ENCODE measurements at places on chromosomes 5 and 9. TPM values are rescaled to one million over a fixed set of nuclear protein-coding genes. Genes with fewer than 3 reads are reported as not detected.

- no peak for DNase-seq
Measured at GRCh38 chr5:154571325-154572035, 93.5 kb upstream of the HAND1 start.

DNA sequence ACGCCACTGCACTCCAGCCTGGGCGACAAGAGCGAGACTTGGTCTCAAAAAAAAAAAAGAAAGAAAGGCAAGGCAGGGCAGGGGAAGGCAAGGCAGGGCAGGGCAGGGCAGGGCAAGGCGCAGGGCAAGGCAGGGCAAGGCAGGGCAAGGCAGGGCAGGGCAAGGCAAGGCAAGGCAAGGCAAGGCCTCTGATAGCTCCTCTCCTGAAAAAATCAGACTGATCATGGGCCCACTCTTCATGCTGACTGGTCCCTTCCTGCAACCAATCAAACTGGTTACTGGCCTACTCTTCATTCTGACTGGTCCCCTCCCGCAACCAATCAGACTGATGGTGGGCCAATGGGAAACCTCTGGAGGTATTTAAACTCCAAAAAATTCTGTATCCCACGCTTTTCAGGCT is 3.4 kb upstream of the ZBTB5 start:
- DNase-seq: no peak

GRCh38 chr5:71938895-71939294 is 168.4 kb upstream of the MAP1B start:
- DNase-seq: no peak

DNA sequence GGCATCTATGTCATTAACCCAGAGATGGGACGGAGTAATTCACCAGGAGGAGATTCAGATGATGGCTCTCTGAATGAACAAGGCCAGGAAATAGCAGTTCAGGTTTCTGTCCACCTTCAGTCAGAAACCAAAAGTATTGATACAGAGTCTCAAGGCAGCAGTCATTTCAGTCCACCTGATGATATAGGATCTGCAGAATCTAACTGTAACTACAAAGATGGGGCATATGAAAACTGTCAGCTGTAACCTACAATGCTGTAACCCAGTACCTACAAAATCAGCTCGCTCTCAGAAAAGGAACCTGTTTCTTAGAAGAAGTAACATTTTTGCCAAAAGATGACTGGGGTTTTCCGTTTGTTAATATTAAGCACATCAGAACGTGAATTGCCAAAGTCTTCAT is 14.7 kb downstream of the MFAP3 start:
- no peak for DNase-seq

DNA sequence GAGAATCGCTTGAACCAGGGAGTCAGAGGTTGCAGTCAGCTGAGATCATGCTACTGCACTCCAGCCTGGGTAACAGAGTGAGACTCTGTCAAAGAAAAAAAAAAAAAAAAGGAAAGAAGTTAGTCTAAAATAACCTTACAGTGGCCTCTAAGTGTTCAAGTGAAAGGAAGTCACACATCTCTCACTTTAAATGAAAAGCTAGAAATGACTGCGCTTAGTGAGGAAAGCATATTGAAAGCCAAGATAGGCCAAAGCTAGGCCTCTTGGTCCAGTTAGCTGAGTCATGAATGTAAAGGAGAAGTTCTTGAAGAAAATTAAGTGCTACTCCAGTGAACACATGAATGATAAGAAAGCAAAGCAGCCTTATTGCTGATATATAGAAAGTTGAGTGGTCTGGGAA is 38.1 kb downstream of the ITGA1 start:
- DNase-seq: no peak

The PROP1 gene
- not detected for total RNA-seq

The PRR16 gene
- not detected for total RNA-seq

The CCDC183 gene
- 0.51 TPM for total RNA-seq

The HAPLN1 gene
- not detected for total RNA-seq

Measured in dermis microvascular lymphatic vessel endothelial cell (primary cell).